ENCODE measurements at places on chromosomes 11 and 22.

- DNase-seq = no peak
Measured at GRCh38 chr11:93756748-93757147, 15.3 kb downstream of the C11orf54 start.

- no peak for DNase-seq
Measured at GRCh38 chr22:20646906-20647305, 127.0 kb upstream of the SERPIND1 start.

GRCh38 chr11:66333220-66333877 is 2.9 kb downstream of the RIN1 start:
- no peak for DNase-seq

GRCh38 chr11:75100314-75100713 is 3.6 kb upstream of the OR2AT4 start:
- no peak for DNase-seq

DNA sequence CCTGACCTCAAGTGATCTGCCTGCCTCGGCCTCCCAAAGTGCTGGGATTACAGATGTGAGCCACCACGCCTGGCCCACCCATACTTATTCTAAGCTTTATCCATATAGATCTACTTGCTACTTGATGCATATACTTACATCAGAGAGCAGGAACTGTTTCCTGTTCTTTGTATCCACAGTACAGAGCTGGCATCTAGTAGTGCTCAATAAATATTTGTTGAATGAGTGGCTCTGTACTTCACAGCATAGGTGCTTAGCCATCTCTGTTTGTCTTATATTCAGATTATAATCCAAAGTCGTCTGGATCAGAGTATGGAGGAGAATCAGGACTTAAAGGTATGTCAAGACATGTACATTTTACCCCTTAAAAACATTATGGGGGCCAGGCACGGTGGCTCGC is 38.6 kb upstream of the DLAT start:
- no peak for DNase-seq

- DNase-seq = no peak
Measured at GRCh38 chr11:2930704-2931419, 1.6 kb upstream of the PHLDA2 start.

- DNase-seq = no peak
Measured at GRCh38 chr11:60918251-60918938, 4.4 kb downstream of the TMEM109 start.

DNA sequence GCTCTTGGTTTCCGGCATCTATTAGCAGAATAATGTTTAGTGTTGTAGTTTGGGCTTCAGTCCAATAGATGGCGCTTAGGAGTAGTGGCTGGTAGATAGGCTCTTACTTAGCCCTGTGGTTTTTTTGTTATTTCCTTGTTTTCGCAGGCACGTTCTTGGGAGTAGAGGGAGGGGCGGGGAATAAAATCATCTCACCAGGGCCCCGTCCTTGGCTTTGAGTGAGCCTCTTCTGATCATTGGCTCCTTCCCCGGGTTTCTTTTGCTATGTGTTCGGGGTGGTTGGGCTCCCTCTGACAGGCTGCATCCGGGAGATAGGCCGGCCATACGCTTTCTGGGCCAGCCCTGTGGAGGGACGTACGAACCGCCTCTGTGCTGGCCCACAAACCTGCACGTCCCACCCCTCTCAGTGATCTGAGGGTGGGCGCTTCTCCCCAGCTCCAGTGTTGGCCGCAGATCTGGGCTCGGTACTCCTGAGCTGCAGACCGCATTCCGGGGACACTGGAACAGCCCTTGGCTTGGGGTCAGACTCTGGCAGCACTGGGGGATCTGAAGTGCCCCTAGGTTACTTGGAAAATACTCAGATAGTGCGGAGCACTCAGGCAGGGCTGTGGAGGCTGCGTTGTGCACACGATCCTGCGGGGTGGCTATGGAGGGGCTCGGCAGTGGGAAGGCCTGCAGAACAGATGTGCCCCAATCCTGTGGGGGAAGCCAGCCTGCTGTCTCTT is 217.0 kb downstream of the DYNC2H1 start:
- no peak for DNase-seq

DNA sequence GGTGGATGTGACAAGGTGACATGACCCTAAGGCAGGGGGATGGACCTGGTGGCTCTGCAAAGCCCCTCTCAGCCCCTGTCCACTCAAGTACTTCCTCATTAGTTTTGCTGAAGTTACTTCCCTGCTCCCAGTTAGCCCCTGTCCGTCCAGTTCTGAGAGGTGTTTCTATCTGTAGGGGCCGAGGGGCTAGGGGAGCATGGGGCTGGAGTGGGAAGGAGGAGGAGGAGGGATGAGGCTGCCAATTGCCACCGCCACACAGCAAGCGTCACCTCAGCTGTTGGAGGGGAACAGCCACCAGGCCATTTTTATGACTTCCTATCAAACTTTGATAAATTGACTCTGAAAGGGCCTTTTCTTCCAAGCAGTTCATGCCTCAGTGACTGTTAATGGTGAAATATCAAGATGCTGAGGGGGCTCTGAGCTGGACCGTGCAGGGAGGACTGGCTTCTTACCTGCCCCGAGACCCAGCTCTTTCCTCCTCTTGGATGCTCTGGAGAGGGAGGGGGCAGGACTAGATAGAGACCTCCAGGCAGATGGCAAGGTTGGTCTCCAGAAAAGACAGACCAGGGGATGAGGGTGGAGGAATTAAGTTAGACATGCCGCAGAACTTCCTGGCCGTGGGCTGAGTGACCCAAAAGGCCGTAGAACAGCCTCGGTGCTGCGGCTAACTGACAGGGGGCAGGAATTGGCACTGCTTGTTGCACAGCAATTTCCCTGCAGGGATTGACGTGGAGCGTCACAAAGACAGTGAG is 137.0 kb downstream of the ST3GAL4 start:
- no peak for DNase-seq

GRCh38 chr11:116874251-116874650 is 36.8 kb upstream of the APOA1 start:
- no peak for DNase-seq

- DNase-seq = peak; percentile 38
Measured at GRCh38 chr11:128488471-128488870, 98.9 kb downstream of the ETS1 start.

- no peak for DNase-seq
Measured at GRCh38 chr11:103902994-103903393, 133.4 kb upstream of the DDI1 start.

DNA sequence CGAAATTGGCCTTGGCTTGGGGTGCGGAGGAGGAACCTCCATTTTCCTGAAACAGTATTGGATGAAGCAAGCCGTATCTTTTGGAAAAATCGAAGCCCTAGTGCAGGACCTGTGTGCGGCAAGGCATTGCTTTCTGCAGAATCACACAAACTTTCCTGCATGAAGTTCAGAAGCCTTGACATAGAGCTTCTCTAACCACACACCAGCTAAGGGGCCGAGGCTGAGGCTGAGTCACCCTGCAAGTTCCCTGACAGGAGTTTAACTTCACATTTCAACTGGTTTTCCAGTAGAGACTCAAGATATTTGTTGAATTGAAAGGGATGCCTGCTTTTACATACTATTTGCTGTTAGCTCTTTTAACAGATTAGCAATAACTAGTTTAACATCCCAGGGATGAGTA is 67.8 kb downstream of the TCF20 start:
- DNase-seq = no peak

GRCh38 chr22:22167791-22168189 is 76.8 kb upstream of the VPREB1 start:
- DNase-seq = no peak

DNA sequence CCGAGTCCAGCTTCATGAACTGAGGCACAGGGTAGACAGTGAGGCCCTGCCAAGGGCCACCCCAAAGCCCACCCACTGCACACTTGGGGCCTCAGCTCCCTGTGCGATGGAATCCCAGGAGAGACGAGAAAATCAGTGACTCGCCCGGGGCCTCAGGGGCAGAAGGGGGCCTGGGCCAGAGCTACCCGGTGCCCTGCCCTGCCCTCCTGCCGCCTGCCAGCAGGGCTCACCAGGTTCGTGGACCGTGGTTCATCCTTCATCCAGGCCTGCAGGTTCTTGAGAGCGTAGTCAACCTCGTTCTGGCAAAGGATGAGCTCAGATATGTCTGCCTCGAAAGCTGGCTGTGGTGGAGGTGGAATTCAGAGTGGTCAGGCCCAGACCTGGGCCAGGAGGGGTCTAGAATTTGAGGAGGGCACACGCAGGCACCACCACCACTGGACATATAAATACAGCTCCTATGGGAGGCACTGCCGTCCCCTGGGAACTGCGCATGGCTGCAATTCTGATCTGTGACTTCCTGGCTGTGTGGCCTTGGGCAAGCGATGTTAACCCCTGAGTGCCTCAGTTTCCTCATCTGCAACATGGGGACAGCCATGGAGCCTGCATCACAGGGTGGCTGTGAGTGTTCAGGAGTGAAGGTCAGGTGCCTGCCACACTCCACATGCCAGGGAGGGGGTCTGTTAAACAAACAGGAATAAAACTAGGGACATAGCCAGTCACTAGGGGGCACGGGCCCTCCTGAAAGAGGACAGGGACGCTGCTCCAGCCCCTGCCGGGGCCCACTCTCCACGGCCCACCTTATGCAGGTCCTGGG is 7.5 kb downstream of the ALDH3B2 start:
- no peak for DNase-seq

GRCh38 chr22:42156121-42156520 is 25.5 kb upstream of the CYP2D6 start:
- no peak for DNase-seq

- DNase-seq = no peak
Measured at GRCh38 chr11:21567645-21568290, 625.1 kb upstream of the ANO5 start.

DNA sequence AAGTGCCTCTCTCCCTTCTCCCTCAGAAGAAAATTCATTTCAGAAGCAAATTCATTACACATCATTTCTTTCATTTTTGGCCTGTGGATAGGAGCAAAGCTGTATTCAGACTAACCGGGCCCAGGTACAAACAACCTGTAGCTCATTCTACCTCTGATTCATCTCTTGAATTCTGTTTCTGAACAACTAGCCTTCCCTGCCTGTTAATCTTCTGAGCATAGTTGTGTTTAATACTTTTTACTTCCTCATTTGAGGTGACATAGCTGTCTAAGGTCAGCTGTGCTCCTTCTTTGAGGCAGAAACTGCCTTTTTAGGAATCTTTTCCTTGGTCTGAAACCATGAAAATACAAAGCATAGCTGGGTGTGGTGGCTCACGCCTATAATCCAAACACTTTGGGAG is 12.6 kb upstream of the IL18BP start:
- DNase-seq = no peak

Data from gastrocnemius medialis (tissue), 4 donors.